SK-N-DZ (cell line): ENCODE measurements at places on chromosomes 5 and 9.

GRCh38 chr5:58116346-58116745, 343.5 kb downstream of the PLK2 start:
- DNase-seq, result no peak

DNA sequence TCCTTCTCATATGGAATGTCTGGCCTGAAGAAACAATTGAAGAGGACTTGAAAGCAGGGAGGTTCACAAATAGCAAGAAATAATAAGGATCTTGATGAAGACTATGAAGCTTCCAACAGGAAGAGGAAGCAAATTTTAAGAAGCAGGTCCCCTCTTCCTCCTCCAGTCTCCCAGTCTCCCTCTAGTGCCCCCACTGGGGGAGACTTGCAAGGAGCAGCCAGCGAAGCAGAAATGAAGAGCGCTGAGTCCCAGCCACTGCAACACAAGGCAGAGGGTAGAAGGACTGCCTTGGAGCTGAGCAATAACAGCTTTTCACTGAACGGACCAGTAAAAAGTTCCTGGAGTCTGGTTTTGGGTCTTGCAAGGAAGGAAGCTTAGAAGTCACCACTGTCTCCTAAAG, 32.6 kb upstream of the ACO1 start:
- peak; percentile 16 for DNase-seq

DNA sequence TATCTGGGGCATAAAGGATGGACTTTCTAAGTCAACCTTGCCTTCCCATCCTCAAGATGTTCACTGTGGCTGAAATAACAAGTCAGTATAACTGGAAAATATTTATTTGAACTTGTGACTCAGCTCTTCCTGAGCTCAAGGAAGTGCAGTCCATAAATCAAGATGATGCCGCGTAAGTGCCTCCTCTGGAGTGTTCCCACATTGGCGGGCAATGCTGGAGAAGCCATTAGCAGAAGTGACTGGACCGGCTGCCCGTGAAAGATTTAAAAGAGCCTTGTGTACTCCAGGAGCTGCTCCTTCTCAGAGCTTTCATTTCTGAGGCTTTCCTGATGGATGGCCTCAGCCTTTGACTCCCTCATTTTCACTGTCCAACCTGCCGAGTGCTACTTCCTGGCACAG, 17.4 kb downstream of the TMOD1 start:
- no peak for DNase-seq

DNA sequence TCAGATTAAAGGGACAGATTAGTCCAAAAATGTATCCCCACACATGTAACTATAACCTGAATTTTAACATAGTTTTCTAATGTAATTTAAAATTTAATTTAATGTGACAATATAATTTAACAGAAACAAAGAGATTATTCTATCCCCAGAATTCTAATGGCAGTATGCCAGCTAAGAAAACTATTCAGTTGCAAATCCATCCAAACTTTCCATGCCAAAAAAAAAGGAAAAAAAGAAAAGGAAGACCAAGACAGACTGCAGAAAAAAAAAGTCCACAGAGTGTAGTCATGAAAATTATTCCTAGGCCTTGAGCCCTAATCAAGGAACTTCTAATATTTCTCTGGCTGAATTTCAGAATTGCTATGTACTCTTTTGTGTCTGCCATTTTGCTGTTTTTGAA, 217.6 kb downstream of the CDH18 start:
- DNase-seq, result no peak

DNA sequence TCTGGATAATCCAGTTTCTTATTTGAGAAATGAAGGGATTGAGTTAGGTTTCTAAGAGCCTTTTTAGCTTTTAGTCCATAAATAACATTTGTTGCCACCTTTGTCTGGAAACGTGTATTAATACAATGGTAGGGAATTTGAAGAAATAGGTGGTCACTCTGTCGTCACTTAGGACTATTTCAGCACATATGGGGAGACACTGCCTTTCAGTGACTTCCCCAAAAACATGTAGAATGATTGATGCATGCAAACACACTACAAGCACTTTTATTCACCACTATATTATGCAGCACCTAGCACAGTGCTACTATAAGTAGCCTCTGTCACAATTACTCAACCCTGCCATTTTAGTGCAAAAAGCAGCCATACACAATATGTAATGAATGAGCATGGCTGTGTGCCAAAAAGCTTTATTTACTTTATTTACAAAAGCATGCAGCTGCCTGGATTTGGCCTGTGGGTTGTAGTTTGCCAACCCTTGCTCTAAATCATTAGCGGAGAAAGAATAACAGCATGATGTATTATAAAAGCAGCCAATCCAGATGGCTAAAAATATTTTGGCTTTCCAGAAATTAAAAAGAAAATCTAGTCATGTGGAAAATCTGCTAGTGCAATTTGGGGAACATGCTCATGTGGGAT, 154.2 kb upstream of the HMHB1 start:
- DNase-seq, result no peak

- peak; percentile 10 for DNase-seq
Measured at GRCh38 chr5:33309068-33309467, 131.7 kb upstream of the TARS1 start.
